ENCODE measurements at places on chromosomes 1 and 21.

GRCh38 chr1:116674751-116675150 is 7.2 kb upstream of the IGSF3 start:
- DNase-seq: no peak

DNA sequence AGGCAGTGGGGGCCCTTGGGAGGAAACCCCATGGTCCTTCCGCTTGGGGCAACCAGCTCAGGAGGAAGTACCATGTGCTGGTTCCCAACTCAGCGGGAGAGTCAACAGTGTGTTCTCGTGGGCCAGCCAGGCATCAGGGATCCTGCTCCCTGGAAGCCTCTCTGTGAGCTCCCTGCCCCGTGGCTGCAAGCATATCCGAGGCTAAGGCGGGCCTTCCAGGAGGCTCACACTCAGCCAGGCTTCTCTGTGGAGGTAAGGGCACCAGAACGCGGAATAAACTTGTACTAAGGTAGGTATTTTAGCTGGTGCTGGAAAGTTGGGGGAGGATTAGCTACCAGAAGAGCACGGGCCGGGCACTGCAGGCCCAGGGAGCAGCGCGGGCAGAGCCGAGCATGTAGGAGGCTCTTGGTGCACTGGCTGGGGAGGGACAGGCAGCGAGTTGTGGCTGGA is 74.7 kb upstream of the POU3F1 start:
- DNase-seq: no peak

GRCh38 chr1:223460566-223461189 is 67.5 kb downstream of the CCDC185 start:
- no peak for DNase-seq

GRCh38 chr1:100606438-100606837 is 68.5 kb downstream of the GPR88 start:
- DNase-seq: peak; percentile 46

DNA sequence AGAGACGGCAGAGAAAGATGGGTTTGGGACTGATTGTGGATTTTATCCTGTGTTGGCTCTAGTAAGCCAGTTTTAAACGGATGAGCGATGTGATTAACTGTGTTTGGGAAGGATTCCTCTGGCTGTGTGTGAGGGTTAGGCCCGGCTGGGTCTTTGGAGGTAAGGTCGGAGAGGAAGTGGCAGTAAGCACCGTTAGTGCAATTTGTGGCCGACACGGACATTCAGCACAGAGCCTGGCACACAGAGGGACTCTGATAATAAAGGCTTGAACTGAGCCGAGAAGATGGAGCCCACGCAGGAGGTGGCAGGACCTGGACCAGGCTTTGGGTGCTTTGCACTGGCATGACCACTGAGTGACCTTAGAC is 1.3 kb downstream of the MTFR1L start:
- DNase-seq: no peak

GRCh38 chr1:61741711-61742619 is at the start of gene PATJ:
Gene PATJ, plus strand, starts transcription at chr1:61742480. Its CDS starts 20,413 bp downstream, at chr1:61762893.
- DNase-seq: peak; percentile 65

GRCh38 chr1:185478877-185479276 is 161.8 kb upstream of the IVNS1ABP start:
- no peak for DNase-seq

DNA sequence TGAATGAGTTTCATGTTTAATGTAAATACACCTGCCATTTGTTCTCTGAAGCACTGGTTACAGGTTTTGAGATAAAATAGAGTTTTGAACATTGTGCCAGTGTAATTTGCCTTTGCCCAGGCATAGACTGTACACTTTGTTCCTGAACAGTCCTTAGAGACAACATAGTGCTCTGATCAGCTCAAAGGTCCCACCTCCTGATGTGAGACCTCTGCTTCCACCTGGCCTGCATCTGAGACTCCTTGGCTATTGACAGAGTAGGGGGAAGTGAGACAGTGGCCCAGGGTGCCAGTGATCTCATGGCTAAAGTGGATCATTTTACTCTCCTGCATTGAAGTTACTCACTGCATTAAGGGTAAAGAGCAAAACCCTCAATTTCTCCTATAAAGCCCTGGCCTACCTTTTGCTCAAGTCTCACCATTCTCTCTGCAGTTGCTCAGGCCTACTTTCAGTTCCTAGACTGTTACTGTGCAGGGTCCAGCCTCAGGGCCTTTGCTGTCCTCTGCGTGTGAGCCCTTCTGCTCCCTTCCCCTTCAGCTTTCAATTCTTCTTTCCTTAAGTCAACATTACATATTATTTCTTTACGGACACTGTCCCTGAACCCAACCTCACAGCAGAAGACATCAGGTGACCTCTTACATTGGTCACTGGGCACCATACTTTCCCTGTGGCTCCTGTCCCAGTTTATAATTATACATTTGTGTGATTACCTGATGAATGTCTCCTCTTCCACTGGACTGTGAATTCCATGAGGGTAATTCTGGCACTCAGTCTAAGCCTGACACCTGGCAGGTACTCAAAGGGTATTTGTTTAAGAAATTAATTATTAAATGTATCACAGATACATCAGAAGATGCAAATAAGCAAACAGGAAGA is 142.9 kb downstream of the ROR1 start:
- DNase-seq: no peak

DNA sequence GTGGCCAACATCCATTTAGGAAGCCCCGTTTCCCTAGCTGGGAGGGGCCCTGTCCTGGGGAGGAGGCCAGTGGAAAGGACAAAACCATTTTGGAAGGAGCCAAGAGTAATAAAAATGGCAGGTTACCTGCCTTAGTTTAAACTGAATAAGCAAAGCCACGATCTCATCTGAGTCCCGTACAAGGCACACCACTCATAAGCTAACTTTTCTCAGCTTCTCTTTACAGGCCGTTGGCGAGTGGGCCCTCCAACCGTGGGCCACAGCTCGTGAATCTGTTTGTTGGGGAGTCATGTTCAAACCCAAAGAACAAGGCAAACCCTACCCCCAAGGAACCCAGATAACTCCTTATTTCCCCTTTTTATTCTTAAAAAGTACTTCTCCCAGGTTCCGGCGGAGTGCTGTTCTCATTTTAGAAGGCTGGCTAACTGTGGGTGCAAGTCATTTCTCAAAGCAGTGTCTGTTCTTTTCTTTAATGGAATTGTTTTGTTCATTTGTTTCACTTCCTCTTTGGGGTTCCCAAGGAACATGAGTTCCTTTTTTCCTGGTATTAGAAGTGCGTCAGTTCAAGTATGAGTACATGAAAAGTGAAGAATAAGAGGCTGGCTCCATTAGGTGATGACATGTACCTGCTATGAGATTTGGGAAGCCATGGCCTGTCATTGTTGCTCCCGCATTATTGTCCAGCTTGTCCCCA is 89.0 kb downstream of the PSMG1 start:
- no peak for DNase-seq
